Pancreas (tissue), 10 donors: ENCODE measurements at places on chromosomes 7 and 10. TPM values are rescaled to one million over a fixed set of nuclear protein-coding genes. Genes with fewer than 3 reads are reported as not detected.

DNA sequence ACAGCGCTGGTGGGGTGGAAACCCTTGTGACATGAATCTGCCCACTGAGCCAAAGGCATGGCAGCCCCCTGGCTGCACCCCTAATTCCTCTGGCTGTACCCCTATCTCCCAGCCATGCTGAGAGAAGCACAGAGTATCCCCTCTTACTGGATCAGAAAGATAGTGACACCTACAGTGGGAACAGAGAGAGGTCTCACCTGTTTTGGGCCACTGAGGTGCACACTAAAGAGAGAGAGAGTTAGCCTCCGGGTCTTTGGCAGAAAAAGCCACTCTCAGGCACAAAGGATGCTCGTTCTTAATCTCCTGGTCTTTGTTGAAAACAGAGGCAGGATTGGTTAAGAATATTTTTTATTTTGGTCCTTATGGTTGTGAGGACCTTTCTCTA lies 11.3 kb downstream of the TSPAN14 start:
- DNase-seq, result no peak

DNA sequence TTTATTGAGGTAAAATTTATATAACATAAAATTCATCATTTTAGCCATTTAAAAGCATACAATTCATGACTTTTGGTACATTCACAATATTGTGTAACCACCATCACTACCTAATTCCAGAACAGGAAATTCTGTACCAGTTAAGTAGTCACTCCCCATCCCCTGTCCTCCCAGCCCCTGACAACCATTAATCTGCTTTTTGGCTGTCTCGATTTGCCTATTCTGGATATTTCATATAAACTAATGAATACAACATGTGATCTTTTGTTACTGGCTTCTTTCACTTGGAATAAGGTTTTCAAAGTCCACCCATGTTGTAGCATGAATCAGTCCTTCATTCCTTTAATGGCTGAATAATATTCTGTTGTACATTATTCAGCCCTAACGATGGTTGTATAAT lies 115.6 kb upstream of the KLF14 start:
- no peak for DNase-seq

Gene USP6NL
- total RNA-seq, result 8.2 TPM

GRCh38 chr10:61547297-61547696 lies 94.1 kb upstream of the TMEM26 start:
- DNase-seq, result no peak

- no peak for DNase-seq
Measured at GRCh38 chr7:157335236-157335635, 1.6 kb upstream of the DNAJB6 start.

DNA sequence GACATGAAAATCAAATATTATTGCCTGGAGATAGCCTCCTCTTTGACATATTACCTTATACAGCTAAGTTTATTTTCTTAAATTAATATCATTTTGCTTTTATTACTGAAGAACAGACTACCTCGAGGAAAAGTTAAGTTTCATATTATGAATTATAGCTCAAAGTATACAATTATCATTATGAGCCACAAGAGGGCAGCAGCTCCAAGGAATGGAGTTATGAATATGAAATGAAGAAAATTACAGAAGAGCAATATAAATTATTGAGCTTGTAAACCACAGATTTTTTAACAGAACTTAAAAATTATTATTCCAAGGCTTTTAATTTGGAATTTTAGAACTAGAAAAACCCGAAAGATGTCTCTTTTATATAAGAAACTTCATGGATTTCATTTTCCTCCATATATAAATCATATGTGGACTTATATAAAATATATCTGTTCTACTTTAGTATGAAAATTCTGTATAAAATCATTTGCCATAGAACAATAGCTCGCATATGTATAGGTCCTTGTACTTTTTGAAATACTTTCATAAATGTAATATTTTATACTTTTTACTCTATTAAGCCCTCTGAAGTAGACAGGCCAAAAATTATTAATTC lies 40.1 kb downstream of the IQUB start:
- DNase-seq, result peak; percentile 12

Gene TMEM196
- total RNA-seq, result 0.28 TPM

DNA sequence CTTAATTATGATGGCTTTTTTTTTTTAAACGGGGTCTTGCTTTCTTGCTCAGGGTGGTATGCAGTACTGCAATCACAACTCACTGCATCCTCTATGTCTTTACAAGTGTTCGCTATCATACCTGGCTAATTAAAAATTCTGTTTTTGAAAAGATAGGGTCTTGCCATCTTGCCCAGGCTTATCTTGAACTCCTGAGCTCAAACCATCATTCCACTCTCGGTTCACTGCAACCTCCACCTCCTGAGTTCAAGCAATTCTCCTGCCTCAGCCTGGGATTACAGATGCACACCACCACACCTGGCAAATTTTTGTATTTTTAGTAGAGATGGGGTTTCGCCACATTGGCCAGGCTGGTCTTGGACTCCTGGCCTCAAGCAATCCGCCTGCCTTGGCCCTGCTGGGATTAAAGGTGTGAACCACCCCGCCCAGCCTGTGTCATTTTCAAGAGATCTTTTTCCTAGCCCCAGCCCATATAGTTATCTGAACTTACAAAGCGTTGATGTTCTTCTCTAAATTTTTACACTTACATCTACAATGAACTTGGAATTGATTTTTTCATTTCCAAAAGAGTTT lies 6.0 kb downstream of the HNRNPF start:
- no peak for DNase-seq

Gene SMC3
- total RNA-seq, result 18.4 TPM

DNA sequence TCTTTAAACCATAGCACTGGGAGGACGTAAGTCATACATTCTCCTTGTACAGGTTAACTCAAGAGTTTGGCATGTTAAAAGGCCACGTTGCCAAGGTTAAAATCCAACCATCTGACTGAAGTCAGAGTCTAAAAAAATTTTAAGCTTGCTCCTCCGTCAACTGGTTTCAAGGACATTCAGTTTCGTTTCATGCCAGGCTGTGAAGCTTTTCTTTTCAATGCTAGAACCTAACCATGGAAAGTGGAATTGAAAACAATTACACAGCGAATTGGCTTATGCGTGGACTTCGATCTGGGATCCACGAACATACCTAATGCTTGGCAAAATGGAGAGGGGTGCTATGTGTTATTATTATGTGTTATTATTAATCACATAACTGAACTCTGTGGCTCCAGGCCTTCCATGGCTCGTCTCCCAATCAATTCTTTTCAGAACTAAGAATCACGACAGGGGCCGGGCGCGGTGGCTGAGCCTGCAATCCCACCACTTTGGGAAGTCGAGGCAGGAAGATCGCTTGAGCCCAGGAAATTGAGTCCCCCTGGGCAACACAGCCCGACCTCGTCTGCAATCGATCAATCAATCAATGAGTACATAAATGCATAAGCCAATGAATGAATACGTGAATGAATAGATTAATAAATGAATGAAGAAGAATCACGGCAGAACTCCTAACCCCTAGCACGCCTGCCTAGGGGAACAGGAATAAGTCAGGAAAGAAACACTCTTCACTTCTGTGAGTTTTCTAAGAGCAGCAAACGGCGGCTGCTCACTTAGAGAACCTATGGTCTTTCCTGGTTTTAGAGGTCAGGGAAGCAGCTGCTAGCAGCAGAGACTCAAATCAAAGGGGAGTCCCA lies 733 bp upstream of the ARL5B start:
- peak; percentile 36 for DNase-seq

DNA sequence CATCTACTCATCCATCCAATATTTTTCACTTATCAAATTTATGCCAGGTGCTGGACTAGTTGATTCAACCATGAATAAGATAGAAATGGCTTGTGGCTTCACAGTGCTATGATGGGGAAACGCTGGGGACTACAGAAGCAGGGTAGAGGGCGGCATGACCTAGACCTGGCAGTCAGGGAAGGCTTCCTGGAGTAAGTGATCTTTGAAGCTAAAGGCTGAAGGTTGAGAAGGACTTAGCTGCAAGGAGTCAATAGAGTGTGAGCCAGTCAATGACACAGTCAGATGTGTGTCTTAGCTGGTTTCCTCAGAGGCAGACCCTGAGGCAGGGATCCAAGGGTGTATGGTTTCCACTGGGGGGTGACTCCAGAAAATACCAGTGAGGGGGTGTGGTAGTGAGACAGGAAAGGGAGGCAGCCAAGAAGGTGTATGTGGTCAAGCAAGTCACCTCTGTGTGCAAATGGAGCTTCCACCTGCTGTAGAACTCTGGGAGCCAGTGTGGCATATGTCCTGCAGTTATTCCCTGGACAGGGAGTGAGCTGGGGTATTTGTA lies 10.3 kb downstream of the PRF1 start:
- DNase-seq, result no peak

Gene LRRTM3
- total RNA-seq, result 0.72 TPM

Gene EBF3
- 1.3 TPM for total RNA-seq

DNA sequence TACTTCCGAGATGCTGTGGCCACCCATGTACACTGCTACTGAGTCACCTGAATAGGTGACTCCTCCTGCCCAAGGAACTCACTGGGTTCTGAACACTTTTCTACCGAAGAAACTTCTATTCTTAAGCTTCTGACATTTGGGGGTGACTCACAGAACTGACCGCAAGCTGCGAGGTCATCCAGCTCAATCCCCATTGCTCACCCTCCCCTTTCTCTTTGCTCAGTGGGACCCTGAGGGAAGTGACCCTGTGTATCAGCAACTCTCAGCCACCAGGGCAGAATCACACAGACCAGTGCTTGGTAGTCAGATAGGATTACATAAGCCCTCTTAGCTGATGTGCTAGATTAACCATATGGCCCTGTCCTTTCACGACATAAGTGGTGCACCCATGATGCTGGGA lies 46.3 kb downstream of the INSYN2A start:
- no peak for DNase-seq

Gene COL26A1
- 0.37 TPM for total RNA-seq

DNA sequence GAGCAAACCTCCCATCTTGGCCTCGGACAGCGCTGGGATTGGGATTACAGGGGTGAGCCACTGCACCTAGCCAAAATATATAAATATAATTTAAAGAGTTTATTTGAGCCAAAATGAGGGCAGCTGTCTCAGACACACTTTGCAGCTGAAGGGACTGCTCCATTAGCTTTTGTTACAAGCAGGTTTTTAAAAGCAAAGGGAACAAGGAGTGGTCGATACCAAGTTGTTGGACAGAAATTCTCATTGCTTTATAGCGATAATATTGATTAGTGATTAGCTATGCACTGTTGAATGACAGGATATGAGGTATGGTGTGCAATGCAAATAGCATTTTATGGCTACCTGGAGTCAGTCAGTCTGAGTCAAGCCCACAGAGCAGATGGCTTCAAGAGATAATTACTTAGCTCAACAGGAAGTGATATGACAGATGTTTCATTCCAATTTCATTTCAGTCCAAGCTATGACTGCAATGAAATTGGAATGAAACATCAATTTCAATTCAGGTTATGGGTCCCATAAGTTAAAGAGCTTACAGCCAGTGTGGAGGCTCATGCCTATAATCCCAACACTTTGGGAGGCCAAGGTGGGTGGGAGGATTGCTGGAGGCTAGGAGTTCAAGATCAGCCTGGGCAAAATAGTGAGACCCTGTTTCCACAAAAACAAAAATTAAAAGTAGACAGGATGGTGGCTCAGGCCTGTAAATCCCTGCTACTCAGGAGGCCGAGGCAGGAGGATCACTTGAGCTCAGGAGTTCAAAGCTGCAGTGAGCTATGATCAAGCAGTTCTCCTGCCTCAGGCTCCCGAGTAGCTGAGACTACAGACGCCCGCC lies 23.1 kb downstream of the TYW1 start:
- DNase-seq, result no peak

Gene SLC26A3
- not detected for total RNA-seq

DNA sequence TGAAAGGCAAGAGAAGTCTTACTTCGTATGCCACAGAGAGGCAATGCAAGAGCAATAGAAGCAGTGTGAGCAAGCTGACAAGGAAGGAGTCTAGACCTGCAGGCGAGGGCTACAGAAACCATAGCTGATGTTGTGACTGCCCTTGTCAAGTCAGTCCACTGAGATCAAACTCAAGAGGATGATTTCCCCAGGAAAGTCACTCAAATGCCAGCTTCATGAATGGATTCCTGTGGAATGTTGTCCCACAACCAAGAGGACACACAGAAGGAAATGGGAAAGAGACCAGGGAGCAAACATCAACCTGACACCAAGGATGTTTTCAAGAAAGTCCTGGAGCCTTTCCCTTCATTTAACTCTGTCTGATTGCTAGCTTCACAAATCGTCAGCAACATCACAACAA lies 78.0 kb upstream of the GAD2 start:
- no peak for DNase-seq

GRCh38 chr7:27144781-27145164 lies 1.3 kb upstream of the HOXA5 start:
- DNase-seq, result peak; percentile 60

GRCh38 chr7:79453558-79454360 lies at the start of gene MAGI2:
TSS of gene MAGI2 (minus strand) at chr7:79453667. CDS start at chr7:79453320, 347 bp downstream.
- DNase-seq, result peak; percentile 73
